ENCODE measurements at places on chromosomes 11 and 22. TPM values are rescaled to one million over a fixed set of nuclear protein-coding genes. Genes with fewer than 3 reads are reported as not detected.

- DNase-seq: no peak
Observed at GRCh38 chr11:101825531-101825930, 89.3 kb upstream of the CEP126 start.

DNA sequence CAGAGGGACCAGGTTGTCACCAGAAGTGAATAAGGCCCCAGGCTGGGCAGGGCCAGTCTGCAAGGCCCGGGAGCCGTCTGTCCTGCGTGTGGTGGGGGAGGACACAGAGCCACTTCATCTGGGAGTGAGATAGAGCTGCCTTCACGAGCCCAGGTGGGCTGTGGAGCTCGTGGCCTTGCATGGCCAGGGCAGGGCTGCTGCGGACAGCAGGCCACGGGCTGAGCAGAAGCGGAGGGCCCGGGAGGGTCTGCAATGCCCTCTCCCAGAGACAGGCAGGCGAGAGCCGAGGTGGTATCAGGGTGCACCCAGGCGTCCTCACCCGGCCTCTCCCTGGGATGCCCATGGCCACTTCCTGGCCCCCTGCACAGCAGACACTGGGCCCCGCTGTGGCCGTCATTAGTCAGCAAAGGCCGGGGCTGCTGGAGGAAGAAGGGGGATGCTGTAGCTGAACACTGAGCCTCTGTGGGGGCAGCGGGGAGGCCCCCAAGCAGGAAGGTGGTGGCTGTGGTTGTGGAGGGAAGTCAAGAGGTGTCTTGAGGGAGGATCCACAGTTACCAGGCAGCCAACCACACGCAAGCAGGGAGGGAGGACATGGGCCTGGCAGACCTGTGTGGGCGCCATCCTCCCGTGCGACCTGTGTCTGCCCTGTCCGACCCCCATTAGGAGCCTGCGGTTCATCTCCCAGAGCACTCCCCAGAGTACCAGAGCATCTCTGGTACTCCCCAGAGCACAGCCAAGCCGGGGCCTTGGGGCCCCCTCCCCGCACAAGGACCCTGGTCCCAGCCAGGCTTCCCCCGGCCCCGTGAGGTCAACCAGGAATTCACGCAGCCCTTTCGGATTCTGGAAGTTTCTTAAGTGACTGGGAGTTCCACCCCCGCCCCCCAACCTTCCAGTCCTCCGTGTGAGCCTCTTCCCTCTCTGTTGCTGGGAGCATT, 1109.5 kb downstream of the BRD1 start:
- no peak for DNase-seq

- DNase-seq: no peak
Observed at GRCh38 chr22:37556710-37557109, 3.6 kb upstream of the CDC42EP1 start.

Gene ST14
- total RNA-seq: 0.06 TPM

Gene RAPSN
- total RNA-seq: 159 TPM

Gene MN1
- total RNA-seq: 0.11 TPM

Measured in LHCN-M2 (cell line).